CD4-positive, alpha-beta T cell treated with Interleukin-15 for 1 hour (primary cell): ENCODE measurements at places on chromosomes 5 and 9.

DNA sequence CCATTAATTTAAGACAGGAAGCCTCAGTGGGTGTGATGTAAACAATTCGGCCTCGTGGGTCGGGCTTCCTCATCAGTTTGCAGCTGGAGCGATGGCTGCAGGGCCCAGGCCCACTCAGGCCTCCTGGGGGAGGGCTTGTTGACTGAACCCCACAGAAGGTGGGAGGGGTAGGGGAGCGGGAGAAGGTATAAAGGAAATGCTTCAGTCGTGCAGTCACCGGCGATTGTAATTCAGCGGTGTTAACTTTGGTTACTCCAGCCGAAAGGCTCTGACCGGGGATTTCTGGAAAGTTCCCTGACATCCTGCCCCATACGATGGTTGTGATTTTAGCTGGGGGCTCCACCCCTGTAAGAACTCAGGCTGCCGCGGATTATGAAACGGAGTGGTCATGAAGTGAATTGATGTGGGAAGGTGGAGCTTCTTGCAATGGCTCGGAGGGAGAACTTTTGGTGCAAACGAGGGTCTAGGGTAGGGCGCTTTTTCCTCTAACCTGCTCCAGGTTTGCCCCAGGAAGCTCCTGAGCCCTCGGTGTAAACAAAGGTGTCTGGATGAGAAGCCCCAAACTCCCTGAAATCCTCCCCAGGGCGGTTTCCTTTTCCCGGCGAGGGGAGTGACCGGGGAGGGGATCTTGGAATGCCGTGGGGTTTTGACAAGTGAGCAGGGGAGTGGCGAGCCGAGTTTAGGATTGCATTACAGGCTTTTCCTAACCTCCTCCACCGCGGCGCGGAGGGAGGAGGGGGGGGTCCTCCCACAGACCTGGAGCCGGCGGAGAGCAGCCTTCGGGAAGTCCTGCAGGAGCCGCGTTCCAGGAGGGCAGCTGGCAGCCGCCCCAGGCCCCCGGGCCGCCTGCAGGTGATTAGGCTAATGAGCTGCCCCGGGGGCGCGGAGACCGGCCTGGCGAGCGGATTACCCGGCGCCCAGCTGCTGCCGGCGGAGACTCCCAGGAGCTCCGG, 215.5 kb downstream of the PDZD2 start:
- no peak for DNase-seq

DNA sequence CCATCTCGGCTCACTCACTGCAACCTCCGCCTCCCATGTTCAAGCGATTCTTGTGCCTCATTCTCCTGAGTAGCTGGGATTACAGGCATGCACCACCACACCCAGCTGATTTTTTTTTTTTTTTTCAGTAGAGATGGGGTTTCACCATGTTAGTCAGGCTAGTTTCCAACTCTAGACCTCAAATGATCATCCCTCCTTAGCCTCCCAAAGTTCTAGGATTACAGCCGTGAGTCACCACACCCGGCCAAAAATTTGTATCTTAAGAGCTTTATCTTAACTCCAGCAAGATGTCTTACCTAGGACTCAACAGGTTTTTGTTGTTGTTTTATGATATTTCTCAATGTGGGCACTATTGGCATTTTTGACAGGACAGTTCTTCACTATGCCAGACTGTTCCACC, 27.9 kb downstream of the LYRM7 start:
- DNase-seq: no peak

- no peak for DNase-seq
These were observed 15.0 kb downstream of the GFPT2 start for GRCh38 chr5:180338001-180338707.

GRCh38 chr5:130627145-130627544, 537.9 kb downstream of the HINT1 start:
- DNase-seq: no peak

- DNase-seq: no peak
These were observed 108.9 kb downstream of the PAM start for GRCh38 chr5:102863764-102864560.

DNA sequence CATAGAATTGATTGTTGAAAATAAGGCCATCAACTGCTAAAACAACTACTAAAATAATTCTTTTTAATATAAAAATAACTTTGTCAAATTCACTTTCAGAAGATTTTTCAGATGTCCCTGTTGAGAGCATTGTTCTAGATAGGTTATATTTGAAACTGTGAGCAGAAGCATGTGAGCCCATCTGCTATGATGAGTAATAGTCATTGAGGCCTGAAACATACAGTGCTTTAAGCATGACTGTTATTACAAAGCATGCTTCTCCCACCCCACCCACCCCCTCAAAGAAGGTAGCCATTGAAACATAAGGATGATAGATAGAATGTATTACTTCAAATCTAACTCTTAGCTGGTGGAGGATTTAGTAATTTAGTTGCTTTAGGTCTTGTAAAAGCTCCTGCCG, 86.0 kb downstream of the UHRF2 start:
- no peak for DNase-seq
